Activated T-cell treated with anti-CD3 and anti-CD28 coated beads, Interleukin-2, amount 50 U/mL, for 48 hours (primary cell): ENCODE measurements at places on chromosomes 2 and 18.

GRCh38 chr2:64348386-64349130 is 105.4 kb upstream of the LGALSL start:
- DNase-seq: no peak

GRCh38 chr2:55839182-55839819 is 84.3 kb downstream of the EFEMP1 start:
- no peak for DNase-seq

GRCh38 chr2:143514413-143514812 is 385.2 kb downstream of the ARHGAP15 start:
- DNase-seq: no peak

- no peak for DNase-seq
Measured at GRCh38 chr18:79901665-79902064, 49.8 kb downstream of the SLC66A2 start.

- DNase-seq: no peak
Measured at GRCh38 chr18:42778024-42778423, 337.5 kb downstream of the RIT2 start.

- no peak for DNase-seq
Measured at GRCh38 chr2:8021921-8022320, 659.9 kb upstream of the ID2 start.

DNA sequence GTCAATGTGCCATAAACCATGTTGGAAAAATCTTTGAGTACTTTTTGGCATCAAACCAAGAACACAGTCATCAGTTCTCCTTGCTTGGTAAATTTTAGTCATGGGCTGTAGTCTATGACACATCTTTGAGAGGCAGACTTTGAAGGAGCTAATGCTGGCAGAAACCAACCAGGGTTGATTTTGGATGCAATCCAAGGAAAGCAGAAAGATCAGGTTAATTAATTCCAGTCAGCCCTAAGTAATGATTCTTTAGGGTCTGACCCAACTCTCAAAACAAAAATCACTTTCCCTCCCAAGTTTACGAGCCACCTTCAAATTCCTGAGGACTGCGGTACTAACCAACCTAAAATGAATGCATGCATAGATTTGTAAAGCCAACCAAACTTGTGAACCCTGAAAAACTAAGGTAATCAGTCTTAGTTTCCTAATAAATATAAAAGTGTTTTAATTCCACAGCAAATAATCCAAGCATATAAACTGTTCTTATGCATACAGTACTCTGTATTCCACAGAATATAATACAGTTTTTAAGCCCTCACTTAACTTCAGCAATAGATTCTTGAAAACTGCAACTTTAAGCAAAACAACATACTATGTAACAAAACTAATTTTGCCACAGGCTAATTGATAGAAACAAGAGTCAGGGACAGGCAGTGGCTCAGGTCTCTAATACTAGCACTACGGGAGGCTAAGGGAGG is 22.0 kb downstream of the AP1S3 start:
- no peak for DNase-seq

- DNase-seq: no peak
Measured at GRCh38 chr2:11521775-11522174, 12.1 kb upstream of the GREB1 start.

GRCh38 chr18:63409301-63409700 is 13.0 kb downstream of the VPS4B start:
- DNase-seq: no peak
